SK-N-MC (cell line): ENCODE measurements at places on chromosomes 6 and 20.

DNA sequence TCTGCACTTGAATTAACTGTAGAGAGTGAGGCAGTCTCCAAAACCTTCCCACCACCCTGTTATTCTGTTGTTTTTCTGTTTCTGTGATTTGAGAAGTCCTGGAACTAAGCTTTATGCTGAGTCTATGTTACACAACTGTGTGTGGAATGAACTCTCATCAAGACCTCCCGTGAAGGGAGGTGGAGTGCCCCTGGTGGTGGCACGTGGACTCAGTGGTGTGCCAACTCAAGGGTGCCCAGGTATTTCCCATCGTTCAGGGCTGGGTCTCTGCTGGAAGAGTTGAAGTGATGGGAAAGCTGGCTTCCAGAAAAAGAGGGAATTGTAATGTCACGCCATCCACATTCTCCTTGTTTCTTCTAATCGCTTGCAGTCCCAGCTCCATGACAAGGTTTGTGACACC lies 374.2 kb downstream of the SMOC2 start:
- DNase-seq = no peak

DNA sequence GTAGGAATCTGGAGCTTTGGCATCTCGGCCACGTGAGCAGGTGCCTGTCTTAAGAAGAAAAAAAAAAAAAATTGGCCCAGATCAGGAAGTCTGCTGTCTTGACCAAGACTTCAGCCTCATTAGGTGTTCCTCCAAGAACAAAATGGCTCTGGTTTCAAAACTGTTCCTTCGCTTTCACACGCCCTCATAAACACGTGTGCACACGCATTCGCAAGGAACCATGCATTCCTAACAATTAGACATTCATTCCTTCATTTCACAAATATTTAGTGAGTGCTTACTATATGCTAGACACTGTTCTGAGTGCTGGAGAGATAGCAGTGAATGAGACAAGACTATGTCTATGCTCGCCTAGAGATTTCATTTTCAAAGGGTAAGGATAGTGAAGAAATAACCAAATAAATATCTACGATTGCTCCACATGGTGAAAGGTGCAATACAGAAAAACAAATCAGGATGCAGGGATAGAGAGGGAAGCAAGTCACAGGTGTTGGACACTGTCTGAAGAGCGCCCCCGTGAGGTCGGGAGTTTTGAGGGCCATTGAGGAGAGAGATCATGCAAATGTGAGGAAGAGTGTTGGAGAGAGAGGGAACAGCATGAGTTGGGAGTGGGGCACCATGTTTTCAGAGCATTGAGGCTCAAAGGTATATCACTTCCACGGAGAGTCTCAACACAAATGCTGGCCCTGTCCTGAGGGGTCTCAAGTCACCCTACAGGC lies 53.3 kb downstream of the CCDC170 start:
- no peak for DNase-seq

DNA sequence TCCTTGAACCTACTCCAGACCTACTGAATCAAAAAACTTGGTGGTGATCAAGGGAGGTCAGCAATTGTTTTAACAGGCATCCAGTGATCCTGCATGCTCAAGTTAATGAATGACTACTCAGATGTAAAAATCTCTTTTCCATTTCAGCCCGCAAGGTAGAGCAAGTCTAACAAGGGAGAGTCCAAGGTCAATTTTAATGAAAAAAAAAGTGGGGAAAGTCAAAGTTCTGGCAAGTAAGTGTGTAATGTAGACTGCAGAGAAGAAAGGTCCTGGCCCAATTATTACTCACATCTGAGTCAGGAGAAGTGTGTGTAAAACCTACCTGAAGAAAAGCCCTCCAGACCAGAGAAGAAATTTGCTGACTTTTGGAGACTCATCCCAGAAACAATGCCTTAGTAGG lies 193.5 kb downstream of the UBE3D start:
- DNase-seq = no peak

- DNase-seq = no peak
Observed at GRCh38 chr20:47691625-47692024, 93.7 kb downstream of the SULF2 start.

DNA sequence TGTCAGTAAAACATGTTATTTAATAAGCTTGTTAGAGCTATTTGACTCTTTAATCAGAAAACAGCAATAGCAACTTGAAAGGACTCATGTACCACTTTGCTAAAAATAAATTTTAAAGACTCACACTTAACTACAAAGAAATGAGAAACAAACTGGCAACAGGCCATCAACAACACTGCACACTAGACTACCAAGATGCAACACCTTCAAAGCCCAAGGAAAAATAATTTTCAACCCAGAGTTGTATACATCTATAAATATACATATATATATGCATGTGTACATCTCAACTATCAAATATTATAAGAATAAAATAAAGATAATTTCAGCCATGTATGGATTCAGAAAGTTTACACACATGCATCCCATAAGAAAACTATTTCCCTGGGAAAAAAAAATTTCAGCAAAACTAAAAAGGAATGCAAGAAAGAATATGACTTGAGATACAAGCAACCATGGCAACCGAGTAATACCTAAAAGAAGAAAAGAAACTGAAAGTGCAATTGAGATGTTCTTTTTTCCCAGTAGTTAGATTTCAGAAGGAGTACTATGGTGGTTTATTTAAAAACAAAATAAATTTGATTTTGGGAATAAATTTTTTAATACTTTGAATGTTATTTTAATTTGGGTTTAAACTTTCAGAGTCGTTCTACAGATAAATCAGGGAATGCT lies 303.8 kb downstream of the UBE3D start:
- no peak for DNase-seq

DNA sequence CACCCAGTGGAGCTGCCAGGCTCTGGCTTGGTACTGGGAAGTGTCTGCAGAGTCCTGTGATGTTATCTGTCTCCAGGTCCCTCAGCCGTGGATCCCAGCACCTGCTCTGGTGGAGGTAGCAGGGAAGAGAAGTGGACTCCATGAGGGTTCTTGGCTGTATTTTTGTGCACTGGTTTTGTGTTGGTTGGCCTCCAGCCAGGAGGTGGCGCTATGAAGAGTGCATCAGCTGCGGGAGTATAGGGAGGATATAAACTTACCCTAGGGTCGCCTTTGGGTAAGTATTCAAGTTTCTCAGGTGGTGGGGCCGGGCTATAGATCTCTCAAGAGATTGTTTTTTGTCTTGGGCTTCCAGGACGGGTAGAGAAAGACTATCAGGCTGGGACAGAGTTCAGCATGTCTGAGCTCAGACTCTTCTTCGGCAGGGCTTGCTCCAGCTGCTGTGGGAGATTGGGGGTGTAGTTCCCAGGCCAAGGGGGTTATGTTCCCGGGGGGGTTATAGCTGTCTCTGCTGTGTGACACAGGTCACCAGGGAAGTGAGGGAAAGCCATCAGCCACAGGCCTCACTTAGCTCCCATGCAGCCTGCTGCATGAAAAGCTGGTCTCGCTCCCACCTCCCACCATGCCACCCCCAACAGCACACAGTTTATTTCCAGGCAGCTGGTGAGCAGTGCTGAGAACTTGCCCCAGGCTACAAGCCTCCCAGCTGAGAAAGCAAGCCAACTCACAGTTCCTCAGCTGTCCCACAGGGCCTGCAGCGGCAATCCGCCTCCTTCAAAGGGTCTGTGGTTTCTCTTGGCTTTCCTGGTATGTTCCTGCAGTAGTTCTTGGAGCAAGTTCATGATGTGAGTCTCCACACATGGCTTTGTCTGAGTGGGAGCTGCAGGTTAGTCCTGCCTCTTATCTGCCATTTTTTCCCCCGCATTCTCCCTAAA lies 115.7 kb downstream of the AIG1 start:
- DNase-seq = peak; percentile 57

DNA sequence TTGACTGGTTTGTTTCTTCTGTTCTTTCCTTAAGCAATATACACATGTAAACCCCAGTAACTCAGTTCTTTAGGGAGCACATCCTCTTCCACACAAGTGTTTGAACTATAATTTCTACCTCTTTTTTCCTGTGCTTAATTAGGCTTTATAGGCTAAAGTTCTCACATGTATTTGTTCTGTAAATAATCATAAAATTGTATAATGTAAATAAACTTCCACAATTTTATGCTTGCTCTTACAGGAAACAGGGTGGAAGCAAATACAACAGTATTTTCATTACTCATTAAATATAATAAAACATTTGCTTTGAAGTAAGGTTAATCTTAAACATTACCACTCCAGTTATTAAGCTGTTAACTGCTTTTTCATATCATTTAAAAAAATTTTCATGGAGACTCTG lies 26.9 kb downstream of the GPRC6A start:
- no peak for DNase-seq

GRCh38 chr6:747921-748320 lies 55.0 kb upstream of the EXOC2 start:
- no peak for DNase-seq

DNA sequence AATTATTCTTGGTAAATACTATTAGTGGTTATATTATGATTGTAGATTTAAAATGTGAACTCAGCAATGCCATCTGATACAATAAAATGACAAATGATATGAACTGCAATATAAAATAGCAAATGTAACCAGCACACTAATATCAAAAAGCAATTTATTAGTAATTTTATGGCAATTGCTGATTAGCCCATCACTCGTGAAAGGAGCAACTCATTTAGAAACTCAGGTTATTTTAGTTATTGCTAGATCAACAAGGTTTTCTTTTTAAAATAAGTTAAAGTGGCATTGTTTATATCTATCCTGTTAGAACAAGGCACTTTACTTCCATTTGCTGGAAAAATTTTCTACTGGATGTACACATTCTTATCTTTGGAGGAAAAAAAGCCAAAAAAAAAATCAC lies 18.4 kb upstream of the MCUR1 start:
- no peak for DNase-seq

- DNase-seq = no peak
Observed at GRCh38 chr6:51570168-51570921, 517.1 kb downstream of the PKHD1 start.

GRCh38 chr6:101433141-101433540 lies 39.6 kb downstream of the GRIK2 start:
- no peak for DNase-seq
